T-helper 2 cell treated with Interferon-gamma antibody and Interleukin-4, amounts not matched to agents 5 μg/mL and 100 μg/mL, for 36 hours (primary cell): ENCODE measurements at places on chromosomes 1 and 21.

GRCh38 chr1:228161362-228161761 lies 4.2 kb upstream of the IBA57 start:
- H3K36me3 ChIP-seq: no peaks in the 10 kb centered on the region
- no peak overlapping the region for H3K27ac ChIP-seq
- H3K4me1 ChIP-seq: peaks cover 13% of the 10 kb centered on the region
- no peak for DNase-seq
- H3K27me3 ChIP-seq: no peaks in the 10 kb centered on the region

GRCh38 chr1:206004826-206005225 lies 1.6 kb upstream of the RAB7B start:
- no peak for DNase-seq
- H3K27me3 ChIP-seq: peaks cover 4% of the 10 kb centered on the region
- H3K4me3 ChIP-seq: no peak overlapping the region
- peaks cover 3% of the 10 kb centered on the region for H3K4me1 ChIP-seq
- no peak overlapping the region for H3K27ac ChIP-seq
- no peaks in the 10 kb centered on the region for H3K36me3 ChIP-seq

DNA sequence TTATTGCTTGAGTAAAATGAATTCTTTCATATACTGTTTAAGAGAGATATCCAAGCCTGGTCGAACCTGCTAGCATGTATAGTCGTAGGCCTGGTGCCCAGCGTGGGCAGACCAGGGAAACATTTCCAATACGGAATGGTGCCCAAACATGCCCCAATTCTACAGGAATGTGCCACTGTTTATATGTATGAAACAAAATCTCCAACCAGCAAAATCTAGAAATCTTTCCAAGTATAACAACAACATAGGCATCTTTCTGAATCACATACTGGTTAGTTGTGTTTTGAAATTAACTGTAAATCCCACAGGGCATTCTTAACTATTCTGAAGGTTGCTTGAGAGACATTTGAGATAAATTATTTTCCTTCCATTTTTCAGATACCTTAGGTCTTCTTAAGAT lies 17.0 kb upstream of the ABCD3 start:
- no peak overlapping the region for H3K4me3 ChIP-seq
- peaks cover 2% of the 10 kb centered on the region for H3K4me1 ChIP-seq
- DNase-seq: no peak
- no peak overlapping the region for H3K27ac ChIP-seq

- H3K36me3 ChIP-seq: no peaks in the 10 kb centered on the region
- DNase-seq: no peak
- H3K27ac ChIP-seq: no peak overlapping the region
- H3K4me3 ChIP-seq: no peak overlapping the region
- H3K27me3 ChIP-seq: peaks cover 90% of the 10 kb centered on the region
Observed at GRCh38 chr1:156923670-156924477, 3.4 kb downstream of the LRRC71 start.
